ENCODE measurements at places on chromosomes 3 and 15. TPM values are rescaled to one million over a fixed set of nuclear protein-coding genes. Genes with fewer than 3 reads are reported as not detected.

DNA sequence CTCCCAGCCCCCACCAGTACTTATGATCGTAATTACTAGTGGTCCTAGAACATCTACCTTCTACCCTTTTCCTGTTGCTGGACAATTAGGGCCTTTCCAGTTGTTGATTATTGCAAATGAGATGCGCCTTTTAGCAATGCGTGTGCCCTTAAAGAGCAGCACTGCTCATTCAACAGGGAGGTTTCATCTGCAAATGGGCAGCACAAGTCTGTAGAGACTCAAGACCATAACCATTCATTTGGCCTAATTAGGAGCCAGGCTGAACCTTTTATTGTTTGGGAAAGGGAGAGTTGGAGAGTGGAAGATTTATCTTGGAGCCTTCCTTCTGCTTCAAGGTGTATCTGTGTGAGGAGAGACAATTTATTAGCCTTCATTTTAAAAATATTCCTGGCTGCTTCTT, 42.3 kb downstream of the BOC start:
- no peaks in the 10 kb centered on the region for H3K27me3 ChIP-seq
- DNase-seq, result no peak
- no peaks in the 10 kb centered on the region for H3K4me1 ChIP-seq
- peaks cover 7% of the 10 kb centered on the region for H3K36me3 ChIP-seq
- H3K4me3 ChIP-seq, result no peak overlapping the region
- H3K27ac ChIP-seq, result no peak overlapping the region

DNA sequence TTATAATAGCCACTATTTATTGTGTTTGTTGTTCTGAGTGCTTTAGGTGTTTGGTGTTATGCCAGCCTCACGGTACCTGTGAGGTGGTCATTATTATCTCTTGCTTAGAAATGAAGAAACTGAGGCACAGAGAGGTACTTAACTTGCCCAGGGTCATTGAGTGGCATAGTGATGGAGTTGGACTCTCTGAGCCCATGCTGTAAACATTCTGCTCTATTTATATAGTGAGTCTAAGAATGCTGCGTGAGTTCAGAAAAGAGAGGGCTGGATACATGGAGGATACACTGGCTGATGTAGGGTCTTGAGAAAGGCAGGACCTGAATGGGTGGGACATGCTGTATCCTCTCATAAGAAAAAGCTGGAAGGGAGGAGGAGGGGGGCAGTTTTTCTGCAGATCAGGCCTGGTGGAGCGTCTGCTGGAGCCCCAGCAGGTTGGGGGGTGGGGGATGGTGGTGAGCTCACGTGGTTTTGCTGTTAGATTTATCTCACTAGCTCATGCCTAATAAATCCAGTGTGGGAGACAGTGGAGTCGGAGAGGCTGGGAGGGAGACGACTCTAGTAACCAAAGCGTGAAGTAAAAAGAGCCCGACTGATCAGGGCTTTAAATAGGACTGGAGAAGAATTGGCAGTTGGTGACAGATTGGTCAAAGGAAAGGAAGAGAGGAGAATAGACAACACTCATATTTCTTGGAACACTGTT, 16.0 kb downstream of the MED12L start:
- peaks cover 9% of the 10 kb centered on the region for H3K4me1 ChIP-seq
- no peak for DNase-seq
- H3K27ac ChIP-seq, result no peak overlapping the region
- no peaks in the 10 kb centered on the region for H3K36me3 ChIP-seq

DNA sequence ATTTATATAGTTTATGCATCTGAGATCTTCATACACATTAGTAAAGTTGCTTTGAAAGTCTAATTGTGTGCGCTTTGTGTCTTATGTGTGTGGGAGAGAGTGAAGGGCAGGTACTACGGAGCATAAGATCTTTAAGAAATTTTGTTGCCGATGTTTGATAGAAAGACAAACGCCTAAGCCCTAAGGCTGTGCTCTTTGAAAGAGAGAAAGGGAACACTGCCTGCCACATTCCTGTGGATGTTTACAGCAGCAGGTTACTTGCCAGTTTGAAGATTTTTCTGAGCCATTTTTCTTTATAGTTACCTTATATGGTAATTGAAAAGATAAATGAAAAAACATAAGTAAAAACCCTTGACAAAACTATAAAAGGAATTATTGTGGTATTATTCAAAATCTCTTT, 17.0 kb downstream of the DTWD1 start:
- no peaks in the 10 kb centered on the region for H3K27me3 ChIP-seq
- DNase-seq, result no peak
- H3K36me3 ChIP-seq, result peaks cover 18% of the 10 kb centered on the region
- no peak overlapping the region for H3K27ac ChIP-seq
- no peaks in the 10 kb centered on the region for H3K4me1 ChIP-seq

- H3K27ac ChIP-seq, result no peak overlapping the region
- H3K4me1 ChIP-seq, result no peaks in the 10 kb centered on the region
- H3K36me3 ChIP-seq, result peaks cover 7% of the 10 kb centered on the region
- H3K4me3 ChIP-seq, result no peak overlapping the region
Measured at GRCh38 chr3:38018296-38019266, 10.9 kb downstream of the PLCD1 start.

DNA sequence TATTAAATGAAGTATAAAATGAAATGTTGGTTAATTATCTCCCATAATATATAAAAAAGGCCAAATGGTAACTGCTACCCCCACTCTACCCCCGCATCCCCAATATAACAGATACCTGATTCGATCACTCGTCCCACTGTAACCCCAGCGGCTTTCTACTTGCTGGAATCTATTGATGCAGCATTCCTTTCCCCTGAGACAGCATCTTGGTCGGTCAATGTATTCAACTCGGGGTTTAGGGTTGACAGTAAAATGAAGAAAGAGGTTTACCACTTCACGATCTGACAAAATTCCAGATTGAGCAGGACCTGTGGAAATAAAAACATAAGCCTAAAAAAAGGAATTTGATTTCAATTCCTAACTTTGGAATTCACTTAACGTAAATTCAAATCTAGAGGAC, 18.6 kb upstream of the C15orf40 start:
- no peaks in the 10 kb centered on the region for H3K4me1 ChIP-seq
- H3K27ac ChIP-seq, result no peak overlapping the region
- no peak for DNase-seq

DNA sequence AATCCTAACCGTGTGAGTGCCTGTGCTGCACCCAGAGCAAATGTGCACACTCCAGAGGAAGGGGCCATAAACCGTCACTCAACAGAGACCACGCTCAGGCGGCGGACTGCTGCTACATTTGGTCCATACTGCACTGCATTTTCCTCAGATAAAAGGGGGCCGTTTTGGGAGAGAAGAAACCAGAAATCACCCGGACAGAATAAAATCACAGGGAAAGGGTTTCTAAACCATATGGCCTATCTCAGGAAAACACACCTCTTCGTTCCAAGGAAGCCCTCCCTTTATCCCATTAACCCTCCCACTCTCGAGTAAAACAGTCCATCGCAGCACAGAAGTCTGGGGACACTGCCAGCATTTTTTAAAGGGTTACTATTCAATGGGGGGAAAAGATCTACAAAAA, 7.6 kb downstream of the IL17RD start:
- H3K27ac ChIP-seq, result no peak overlapping the region
- DNase-seq, result no peak
- H3K4me1 ChIP-seq, result peaks cover 18% of the 10 kb centered on the region
- H3K4me3 ChIP-seq, result no peak overlapping the region
- H3K36me3 ChIP-seq, result no peaks in the 10 kb centered on the region

Gene RARB
- 0.22 TPM for total RNA-seq

DNA sequence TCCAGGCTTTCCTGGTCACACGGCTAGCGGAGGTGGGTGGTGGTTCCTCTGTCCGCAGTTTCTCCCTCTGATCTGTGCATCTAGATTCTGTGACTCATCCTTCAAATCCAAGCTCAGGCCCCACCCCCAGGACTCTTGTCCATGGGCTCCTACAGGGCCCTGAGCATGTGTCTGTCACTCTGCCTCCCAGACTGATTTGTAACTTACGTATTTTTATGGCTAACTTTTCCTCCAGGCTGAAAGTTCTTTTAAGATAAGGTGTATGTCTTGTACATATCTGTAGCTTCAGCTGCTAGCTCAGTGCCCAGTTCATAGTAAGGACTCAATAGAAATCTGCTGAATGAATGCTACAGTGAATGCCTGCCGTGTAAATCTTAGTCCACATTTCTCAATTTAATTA, 8.0 kb downstream of the ESYT3 start:
- H3K27me3 ChIP-seq, result no peaks in the 10 kb centered on the region
- no peak overlapping the region for H3K4me3 ChIP-seq
- no peaks in the 10 kb centered on the region for H3K36me3 ChIP-seq
- no peak overlapping the region for H3K27ac ChIP-seq

Gene EFHB
- 1.3 TPM for total RNA-seq

Gene LEKR1
- total RNA-seq, result not detected

Gene KLF15
- total RNA-seq, result 19.5 TPM

DNA sequence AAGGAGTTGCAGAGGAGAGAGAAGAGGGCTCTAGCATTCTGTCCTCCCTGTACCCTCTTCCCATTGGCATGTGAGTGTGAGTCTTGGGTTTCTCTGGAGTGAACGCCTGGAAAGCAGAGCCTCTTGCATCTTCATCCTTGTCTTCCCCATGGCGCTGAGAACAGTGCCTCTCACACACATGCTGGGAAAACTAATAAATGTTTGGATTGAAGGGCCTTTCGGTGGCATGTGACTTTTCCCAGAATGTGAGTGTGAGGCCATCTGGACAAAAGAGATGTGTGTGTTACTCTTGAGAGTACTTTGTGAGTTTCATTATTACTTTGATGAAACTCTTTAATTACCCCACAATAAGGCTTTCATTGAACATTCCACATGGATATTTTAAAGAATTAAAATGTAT, 122.3 kb downstream of the MITF start:
- DNase-seq, result no peak
- no peaks in the 10 kb centered on the region for H3K36me3 ChIP-seq
- no peaks in the 10 kb centered on the region for H3K4me1 ChIP-seq
- no peaks in the 10 kb centered on the region for H3K27me3 ChIP-seq
- no peak overlapping the region for H3K4me3 ChIP-seq

- H3K4me1 ChIP-seq, result no peaks in the 10 kb centered on the region
- no peak for DNase-seq
- no peaks in the 10 kb centered on the region for H3K27me3 ChIP-seq
- H3K4me3 ChIP-seq, result no peak overlapping the region
- H3K36me3 ChIP-seq, result no peaks in the 10 kb centered on the region
Measured at GRCh38 chr15:94265982-94266381, 34.6 kb downstream of the MCTP2 start.

DNA sequence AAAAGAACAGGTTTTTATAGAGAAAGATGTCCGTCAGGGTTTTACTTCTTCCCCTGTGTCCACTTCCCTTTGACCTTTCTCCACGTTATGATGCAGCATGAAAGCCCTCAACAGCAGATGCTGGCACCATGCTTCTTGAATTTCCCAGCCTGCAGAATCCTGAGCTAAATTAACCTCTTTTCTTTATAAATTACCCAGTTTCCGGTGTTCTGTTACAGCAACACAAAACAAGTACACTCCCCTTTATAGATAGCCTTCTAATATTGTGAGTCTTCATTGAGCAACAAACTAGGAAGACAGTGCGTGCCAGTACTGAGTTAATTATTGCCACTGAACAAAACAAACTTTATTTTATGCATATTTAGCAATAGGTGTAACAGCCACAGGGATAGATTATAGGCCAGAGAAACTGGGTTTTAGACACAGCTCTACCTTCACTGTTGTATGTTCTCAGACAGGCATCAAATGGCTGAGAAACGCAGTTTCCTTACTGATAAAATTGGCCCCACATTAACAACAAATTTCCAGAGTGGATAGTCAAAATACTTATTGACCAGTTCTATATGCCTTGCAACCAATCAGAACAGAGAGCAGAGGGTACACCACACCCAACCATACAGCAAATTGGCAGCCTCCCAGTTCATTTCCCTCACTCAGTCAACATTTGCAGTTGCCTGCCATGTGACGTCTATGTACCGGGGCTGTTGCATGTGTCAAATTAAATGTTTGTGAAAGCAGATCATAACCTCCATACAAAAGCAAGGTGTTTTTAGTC, 14.4 kb upstream of the TBL1XR1 start:
- H3K4me1 ChIP-seq, result no peaks in the 10 kb centered on the region
- H3K27ac ChIP-seq, result no peak overlapping the region
- H3K4me3 ChIP-seq, result no peak overlapping the region
- no peak for DNase-seq

Gene SLC7A14
- total RNA-seq, result 0.95 TPM

DNA sequence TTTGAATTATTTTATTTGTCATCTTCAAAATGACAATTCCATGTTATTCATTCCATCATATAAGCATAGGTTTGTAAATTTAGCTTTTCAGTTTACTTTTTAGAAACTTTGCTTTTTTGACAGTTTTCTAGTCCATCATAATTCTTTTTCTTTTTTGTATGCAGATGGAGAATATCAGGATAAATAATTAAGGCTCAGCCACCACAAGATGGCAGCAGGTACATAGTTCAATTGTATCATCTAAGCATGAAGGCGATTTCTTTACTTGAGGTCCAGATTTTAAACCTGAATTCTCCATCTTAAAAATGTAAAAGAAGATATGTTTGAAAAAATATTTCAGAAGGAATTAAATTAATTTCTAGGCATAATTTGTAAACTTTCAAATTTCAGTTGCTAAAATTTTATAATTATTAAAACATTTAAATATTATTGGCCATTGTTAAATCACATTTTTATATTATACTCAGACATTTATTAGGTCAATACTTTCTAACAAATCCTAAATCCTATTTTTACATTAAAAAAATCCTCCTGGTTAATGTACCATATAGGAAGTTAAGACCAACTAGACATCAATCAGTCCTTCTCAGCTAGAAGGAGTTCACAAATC, 15.1 kb downstream of the PLSCR5 start:
- no peaks in the 10 kb centered on the region for H3K27me3 ChIP-seq
- no peaks in the 10 kb centered on the region for H3K36me3 ChIP-seq
- no peak overlapping the region for H3K4me3 ChIP-seq
- H3K4me1 ChIP-seq, result no peaks in the 10 kb centered on the region
- no peak for DNase-seq

GRCh38 chr3:138796761-138797160, 38.0 kb downstream of the PIK3CB start:
- H3K27me3 ChIP-seq, result no peaks in the 10 kb centered on the region
- no peaks in the 10 kb centered on the region for H3K4me1 ChIP-seq
- no peak overlapping the region for H3K27ac ChIP-seq
- peaks cover 6% of the 10 kb centered on the region for H3K36me3 ChIP-seq
- no peak overlapping the region for H3K4me3 ChIP-seq

DNA sequence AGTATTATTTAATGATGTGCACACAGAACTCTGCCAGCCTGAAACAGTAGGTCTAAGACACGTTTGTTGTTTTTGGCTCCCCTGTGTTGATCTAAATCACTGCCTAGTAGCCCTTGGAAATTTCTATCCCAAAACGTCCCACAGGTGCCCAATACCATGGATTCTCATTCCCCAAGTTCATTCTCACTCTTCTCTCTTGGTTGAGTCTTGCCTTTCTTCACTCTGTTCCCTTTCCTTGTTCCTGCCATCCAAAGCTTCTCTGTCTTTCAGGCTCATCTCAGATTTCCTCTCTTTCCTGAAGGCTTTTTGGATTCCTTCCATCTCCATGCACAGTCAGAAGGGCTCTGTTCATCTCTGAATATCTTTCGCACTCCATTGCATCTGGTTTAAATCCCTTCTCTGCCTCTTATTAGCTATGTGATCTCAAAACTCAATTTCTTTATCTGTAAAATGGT, 54.2 kb downstream of the PPARG start:
- H3K36me3 ChIP-seq, result no peaks in the 10 kb centered on the region
- H3K27me3 ChIP-seq, result no peaks in the 10 kb centered on the region
- no peak for DNase-seq
- H3K27ac ChIP-seq, result no peak overlapping the region
- no peaks in the 10 kb centered on the region for H3K4me1 ChIP-seq

- no peak overlapping the region for H3K4me3 ChIP-seq
- H3K27ac ChIP-seq, result no peak overlapping the region
- H3K4me1 ChIP-seq, result no peaks in the 10 kb centered on the region
- H3K27me3 ChIP-seq, result no peaks in the 10 kb centered on the region
- no peak for DNase-seq
- no peaks in the 10 kb centered on the region for H3K36me3 ChIP-seq
Measured at GRCh38 chr15:44676676-44677075, 13.2 kb upstream of the SPG11 start.

Gene COLQ
- total RNA-seq, result 1.9 TPM

Gene ANKRD34C
- total RNA-seq, result not detected

Gene CHST13
- 5.9 TPM for total RNA-seq

Measured in H1 (cell line).